Lung (tissue), 17 donors: ENCODE measurements at places on chromosomes 12 and 14. TPM values are rescaled to one million over a fixed set of nuclear protein-coding genes. Genes with fewer than 3 reads are reported as not detected.

NKX2-1 gene
- 236 TPM for total RNA-seq

CAPZA3 gene
- total RNA-seq, result not detected

KRT73 gene
- not detected for total RNA-seq

GPR135 gene
- total RNA-seq, result 4.6 TPM

PPP4R4 gene
- 25.9 TPM for total RNA-seq

KRT83 gene
- total RNA-seq, result not detected

DNA sequence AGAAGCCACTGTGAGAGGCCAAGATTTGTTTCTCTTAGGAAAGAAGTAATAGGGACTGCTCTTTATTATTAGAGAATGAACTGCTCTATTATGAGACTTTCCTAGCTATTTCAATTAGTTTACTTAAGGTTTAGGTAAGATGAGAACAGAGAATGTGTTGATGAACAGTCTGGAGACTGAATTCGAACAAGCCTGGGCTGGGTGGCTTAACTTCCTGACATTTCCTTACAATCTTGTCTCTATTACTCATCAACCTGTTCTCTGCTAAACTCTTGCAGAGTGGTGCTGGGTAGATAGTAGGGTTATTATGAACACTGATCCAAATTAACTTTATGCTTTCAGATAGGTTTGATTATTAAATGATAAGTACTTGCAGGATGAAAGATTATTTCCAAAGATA lies 31.2 kb downstream of the SLC15A5 start:
- no peak for DNase-seq

GRCh38 chr14:61140872-61141271 lies 140.3 kb downstream of the TMEM30B start:
- no peak for DNase-seq

DNA sequence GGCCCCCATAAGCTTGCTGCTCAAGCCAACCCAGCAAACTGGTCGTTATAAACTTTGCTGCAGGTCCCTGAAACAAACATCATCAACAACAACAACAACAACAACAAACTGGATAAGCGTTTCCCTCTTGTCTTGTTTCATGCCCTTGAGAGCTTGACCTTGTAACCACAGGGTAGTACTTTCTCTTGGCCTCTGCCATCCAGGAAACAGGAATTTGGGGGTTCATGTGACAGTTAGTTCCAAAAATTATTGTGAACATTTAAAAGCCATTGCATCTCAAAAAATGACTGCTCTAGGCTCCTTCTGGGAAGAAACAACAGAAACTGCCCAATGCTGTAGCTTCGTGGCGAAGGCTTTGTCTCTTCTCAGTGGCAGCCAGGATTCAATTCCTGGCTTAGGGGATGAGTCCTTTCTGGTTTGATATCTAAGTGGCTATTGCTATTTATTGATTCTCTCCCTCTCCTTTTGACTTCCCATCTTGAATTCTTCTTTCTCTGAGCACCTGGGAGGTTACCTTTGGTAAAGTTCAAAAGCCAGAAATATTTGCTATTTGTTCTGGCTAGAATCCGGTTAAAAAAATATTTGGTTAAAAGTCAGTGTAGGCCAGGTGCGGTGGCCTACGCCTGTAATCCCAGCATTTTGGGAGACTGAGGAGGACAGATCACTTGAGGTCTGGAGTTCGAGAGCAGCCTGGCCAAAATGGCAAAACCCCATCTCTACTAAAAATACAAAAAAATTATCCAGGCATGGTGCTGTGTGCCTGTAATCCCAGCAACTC lies 52.0 kb upstream of the CPM start:
- no peak for DNase-seq

GRCh38 chr14:106039400-106039799 lies 513.0 kb downstream of the TMEM121 start:
- no peak for DNase-seq

DNA sequence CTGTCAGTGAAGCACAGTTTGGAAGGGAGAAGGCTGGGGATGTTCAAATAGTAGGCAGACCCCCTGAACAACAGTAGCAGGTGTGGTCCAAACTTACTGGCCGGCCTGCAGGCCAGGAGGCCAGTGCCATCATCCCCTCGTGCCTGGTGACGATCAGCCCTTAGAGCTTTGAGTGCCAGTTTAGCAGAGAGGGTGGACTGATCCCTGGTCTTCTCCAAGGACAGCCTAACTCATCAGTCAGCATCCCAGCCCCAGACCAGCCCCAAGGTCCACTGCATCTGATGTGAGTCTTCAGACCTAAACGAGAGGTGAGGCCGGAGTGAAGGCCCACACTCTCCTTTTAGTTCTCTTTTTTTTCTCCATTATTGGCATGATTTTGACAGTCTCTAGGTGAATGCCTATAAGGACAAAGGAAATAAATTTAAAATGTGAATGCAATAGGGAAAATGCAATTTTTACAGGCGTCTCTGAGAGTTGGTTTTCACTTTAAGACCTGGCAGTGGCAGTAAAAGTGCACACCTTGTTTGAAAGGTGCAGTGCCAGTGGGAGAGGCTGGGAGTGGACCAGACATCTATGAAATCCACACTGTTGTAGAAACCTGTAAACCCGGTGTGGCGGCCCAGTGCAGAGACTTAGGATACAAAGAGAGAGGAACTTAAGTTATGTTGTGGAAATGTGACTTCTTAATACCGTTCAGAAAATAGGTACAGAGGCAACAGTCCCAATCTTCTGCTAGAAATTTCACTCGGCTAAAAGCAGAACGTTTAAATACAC lies 311.2 kb downstream of the CACNA1C start:
- DNase-seq, result no peak

DNA sequence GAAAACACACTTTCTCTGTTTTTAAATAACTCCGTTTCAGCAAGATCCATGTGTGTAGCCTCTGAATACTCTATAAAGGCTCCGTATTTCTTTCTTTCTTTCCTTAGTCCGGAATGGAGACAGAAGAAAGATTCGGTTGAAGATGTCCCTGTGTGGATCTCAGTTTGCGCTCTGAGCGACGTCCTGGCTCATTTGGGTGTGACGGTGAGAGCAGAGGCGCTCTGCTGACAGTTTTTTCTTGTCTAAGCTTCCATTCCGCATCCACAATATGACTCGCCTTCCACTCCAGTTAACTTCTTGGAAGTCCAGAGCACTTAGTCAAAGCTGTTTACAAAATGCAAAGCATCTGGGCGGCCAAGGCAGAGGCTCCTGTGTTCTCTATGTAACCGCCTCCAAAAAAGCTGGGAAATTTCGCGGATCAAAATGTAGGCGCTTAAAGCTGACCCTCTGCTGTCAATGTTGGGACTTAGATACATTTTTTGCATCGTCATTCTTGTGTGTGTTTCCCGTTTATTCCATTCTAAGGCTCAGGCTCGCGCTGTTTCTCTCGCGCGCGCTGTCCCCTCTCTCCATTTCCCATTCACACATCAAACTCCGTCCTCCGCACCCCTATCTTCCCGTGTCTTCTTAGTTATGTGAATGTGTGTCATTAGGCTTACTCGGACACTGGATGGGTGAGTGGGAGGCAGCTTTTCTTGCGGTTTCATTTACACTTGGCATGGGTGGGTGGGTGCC lies 880 bp upstream of the FLRT2 start:
- DNase-seq, result peak; percentile 33

GRCh38 chr12:13566292-13566691 lies 369.8 kb downstream of the EMP1 start:
- no peak for DNase-seq

- DNase-seq, result peak; percentile 58
Measured at GRCh38 chr12:132178316-132178715, 34.1 kb downstream of the NOC4L start.

DNA sequence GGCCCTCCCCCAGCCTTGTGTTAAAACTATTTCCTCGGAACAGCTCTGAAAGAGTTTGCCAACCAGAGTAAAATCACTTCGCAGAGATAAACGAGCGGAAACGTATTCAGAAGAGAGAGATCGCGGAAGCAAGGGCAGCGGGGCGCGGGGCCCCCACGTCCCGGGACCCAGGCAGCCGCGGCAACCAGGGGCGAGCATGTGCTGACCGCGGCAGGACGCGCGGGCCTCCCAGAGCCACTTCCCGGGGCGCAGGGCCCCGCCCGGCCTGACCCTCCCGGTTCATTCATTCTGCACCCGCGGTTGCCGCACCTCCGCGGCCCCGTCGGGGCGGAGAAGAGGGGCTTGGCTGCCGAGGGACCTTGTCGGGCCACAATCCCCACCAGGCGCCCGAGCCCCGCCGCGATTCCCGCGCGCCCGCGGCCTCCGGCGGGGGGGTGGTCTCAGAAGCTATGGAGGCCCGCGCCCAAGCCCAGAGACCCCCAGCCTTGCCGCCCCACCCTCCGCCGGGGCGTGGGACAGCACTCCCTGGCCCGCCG lies 598 bp downstream of the UBE2N start:
- DNase-seq, result no peak

- peak; percentile 13 for DNase-seq
Measured at GRCh38 chr12:111093428-111094142, 173.2 kb upstream of the MYL2 start.

DNA sequence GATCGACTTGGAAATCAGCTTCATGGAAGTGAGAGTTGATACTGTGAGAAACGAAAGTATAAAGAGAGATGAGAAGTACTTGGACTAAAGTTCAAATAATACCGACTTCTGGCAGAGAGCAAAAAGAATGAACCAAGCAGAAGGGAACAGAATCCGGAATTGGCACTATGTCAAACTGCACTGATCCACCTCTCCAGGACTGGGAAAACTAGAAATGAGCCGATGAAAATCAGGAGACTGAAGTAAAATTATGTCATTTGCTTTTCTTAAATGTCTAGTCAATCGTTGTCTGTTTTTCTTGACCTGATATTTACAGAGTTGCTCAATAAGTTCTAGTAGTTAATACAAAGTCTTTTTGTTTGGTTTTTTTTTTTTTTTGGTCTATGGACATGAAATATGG lies 163.0 kb upstream of the FOXG1 start:
- no peak for DNase-seq

GRCh38 chr12:84016956-84017355 lies 895.6 kb downstream of the SLC6A15 start:
- DNase-seq, result no peak

DNA sequence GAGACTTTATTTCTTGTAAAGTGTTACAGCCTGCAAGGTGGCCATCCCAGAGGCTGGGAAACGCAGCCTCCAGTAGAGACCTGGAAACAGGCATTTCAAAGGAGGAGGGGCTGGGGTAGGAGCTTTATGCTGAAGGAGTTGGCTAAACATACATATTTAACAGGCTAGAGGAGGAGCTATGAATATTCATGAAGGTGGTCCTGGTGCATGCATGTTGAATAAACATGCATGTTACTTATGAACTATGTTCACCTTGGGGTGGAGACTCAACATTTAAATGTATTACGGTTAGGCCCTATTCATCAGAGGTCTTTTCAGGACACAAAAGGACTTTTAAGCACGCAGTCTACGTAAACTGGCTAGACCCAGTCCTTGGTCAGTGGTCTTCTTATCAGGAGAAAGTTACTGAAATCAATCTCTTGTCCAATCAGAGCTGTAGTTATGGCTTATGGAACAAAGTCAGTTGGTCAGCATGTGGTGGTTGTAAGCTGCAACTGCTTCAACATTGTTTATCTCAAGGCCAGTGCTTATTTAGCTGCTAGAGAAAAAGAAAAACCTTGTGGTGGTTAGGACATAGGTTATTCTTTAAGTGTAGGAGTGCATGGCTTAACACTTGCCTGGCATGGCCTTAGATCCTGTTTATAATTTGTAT lies 11.4 kb upstream of the ARF6 start:
- no peak for DNase-seq

GRCh38 chr14:94680862-94681288 lies 68.7 kb downstream of the SERPINA3 start:
- DNase-seq, result no peak

GRCh38 chr12:28177905-28178304 lies 12.4 kb upstream of the CCDC91 start:
- no peak for DNase-seq

- DNase-seq, result no peak
Measured at GRCh38 chr14:60815371-60815770, 80.8 kb downstream of the MNAT1 start.

DNA sequence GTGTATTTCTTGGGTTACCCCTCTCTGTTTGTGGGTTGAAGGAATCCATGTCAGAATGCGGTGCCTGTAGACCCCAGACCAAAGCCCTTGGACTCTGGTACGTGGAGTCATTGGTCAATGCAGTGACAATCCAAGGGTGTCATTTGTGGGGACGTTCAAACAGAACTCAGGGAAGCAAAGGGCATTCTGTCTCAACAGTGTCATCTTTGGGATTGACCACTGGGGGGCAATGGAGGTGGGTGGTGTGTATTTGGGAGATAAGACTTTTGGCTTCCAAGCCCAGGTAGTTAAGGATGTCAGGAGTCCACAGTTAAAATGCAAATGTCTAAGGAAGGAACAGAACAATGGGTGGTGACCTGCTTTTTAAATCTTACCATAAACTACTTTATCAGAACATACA lies 54.6 kb upstream of the CCDC175 start:
- DNase-seq, result no peak

DNA sequence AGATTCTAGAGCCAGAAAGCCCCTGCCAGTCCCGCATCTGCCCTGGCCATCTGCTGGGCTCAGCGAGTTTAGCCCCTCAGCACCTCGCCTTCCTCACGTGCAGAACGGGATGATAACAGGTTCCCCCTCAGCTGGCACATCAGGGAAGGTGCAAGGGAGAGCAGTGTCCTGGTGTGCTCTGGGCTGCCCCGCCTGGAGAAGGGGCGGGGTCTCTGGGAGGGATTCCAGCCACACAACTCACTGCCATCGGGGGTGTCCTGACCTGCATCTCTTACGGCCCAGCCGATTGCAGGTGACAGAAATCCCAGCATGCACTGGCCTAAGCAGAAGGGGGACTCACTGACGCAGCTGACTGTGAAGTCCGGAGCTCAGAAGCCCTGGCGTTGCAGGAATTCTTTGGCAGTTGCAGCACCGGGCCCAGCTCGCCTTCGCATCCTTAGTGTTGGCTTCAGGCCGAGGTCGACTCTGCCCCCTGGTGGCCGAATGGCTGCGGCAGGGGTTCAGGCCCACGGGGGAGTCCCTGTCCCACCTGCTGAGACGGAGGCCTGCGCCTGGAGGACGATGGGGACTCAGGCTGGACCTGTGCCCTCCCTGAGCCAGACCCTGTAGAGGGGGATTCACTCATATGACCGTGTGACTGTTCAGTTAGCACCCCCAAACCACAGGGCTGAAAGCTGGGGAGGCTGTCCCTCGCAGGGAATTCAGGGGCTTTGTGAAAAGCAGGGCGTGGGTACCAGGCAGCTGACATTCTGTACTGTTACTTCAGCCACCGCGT lies 178.6 kb downstream of the ADGRD1 start:
- peak; percentile 85 for DNase-seq

DNA sequence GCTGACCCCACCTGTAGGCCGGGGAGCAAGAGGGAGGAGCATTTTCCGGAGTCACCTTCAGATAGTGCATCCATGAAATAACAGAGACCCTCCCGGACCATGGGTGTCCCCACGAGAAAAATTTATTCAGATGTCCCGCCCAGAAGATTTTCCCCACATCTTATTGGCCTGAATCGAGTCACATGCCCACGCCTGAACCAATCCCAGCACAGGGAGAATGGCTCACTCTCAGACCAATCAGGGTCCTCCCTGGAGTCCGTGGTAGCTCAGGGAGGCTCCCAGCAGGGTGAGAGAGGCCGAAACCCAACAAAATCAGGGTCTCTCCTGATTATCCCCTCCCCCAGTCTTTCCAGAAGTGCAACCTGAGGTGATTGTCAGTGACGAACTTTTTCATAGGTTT lies 16.4 kb upstream of the NCOR2 start:
- DNase-seq, result no peak

- DNase-seq, result no peak
Measured at GRCh38 chr14:88029500-88029899, 24.6 kb downstream of the GPR65 start.
